ENCODE measurements at places on chromosomes 5 and 9. TPM values are rescaled to one million over a fixed set of nuclear protein-coding genes. Genes with fewer than 3 reads are reported as not detected.

DMRT1 gene
- not detected for polyA plus RNA-seq

WNK2 gene
- polyA plus RNA-seq, result 14.5 TPM

PRR16 gene
- 4.6 TPM for polyA plus RNA-seq

PCDHB2 gene
- 3.8 TPM for polyA plus RNA-seq

P4HA2 gene
- polyA plus RNA-seq, result 31.0 TPM

NAIP gene
- 14.8 TPM for polyA plus RNA-seq

CKMT2 gene
- polyA plus RNA-seq, result 4.4 TPM

SLC46A2 gene
- 0.12 TPM for polyA plus RNA-seq

EPB41L4A gene
- polyA plus RNA-seq, result 23.7 TPM

NKD2 gene
- 16.5 TPM for polyA plus RNA-seq

C5orf58 gene
- polyA plus RNA-seq, result 0.11 TPM
